ENCODE measurements at places on chromosomes 6 and 20.
A peak's percentile ranks its signal among the peaks of the same experiment; 100 is the strongest.

- no peak for DNase-seq
Measured at GRCh38 chr6:30508890-30509736, 19.8 kb downstream of the HLA-E start.

DNA sequence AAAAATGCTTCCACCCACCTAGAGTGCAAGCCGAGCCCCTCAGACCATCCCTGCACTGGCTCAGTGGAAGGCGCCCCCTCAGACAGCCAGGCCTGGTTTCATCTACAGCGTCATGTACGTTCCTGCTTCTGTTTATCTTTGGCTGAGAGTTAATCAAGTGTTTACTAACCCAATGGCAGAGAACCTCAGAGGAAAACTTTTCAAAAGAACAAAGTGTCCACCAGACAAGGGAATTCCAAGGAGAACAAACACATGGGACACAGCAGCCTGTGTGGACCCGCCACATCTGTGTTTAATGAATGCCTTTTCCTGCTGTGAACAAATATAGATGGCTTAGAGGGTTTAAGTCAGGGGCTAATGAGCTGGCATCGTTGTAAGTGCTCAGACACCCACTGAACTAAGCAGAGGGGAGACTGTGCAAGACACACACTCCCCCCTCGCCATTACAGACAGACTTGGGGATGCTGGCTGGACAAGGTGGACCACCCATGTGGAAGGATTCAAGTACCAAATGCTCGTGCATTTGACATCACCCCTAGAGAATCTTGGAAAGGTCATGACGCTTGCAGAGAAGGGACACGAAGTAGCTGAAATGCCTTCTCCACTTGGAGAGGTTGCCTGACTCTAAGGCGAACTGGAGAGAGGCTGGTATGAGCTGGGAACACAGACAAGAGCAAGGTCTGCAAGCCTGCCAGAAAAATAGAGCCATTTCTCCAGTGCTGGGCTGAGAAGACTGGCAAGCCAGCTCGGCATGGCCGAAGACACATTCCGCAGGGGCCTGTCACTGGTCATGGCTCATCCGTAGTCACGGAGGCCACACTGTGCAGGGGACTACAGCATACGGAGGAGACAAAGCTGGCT is 53.5 kb upstream of the NXT1 start:
- peak; percentile 9 for DNase-seq

- no peak for DNase-seq
Measured at GRCh38 chr6:164274493-164274892, 860.0 kb downstream of the QKI start.

DNA sequence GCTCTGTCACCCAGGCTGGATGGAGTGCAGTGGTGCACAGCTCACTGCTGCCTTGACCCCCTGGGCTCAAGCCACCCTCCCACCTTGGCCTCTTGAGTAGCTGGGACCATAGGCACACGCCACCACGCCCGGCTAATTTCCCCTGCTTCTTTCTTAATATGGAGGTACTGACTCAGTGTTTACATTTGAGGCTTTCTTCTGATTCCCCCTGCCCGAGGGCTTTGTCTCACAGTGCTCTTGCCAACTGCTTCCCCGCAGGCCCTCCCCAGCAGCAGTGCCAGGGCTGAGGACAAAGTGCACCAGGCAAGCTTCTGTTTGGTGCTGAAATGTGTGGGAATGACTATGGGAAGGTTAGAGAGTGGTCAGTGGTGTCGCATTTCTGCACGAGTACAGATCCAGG is 34.8 kb downstream of the NR2E1 start:
- no peak for DNase-seq

GRCh38 chr6:37354526-37355384 is 972 bp downstream of the RNF8 start:
- no peak for DNase-seq

- DNase-seq: no peak
Measured at GRCh38 chr6:146590492-146590891, 8.3 kb upstream of the ADGB start.

GRCh38 chr6:11961923-11962322 is 50.2 kb upstream of the HIVEP1 start:
- DNase-seq: no peak

DNA sequence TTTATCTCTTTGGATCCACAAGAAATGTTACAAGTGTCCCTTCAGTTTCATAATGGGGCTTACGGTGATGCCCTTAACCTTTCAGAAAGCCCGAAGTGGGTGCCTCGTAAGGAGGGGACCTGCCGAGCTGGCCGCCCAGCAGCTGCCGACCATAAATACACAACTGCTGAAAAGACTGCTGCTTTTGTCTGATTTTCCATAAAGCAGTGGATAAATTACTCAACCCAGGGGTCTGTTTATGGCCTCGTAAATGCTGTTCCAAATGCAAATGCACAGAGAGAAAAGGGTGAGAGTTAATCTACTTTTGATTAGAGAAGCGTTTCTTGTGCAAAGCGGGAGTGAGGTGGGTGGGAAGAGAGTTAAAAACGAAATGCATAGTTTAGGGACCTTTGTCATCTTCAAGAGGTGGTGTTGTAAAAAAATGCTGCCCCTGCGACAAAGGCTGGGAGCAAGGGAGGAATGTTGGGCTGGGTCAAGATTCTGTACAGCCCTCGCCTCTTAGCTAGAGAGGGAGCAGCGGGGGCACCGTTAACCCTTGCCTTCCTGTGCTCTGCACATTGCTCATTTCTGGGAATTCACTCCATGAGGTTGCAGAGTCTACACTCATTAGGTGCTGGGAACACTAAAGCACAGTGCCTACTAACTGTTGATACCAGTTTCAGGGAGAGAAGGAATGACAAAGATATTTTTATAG is 112.0 kb upstream of the MTHFD1L start:
- DNase-seq: no peak

DNA sequence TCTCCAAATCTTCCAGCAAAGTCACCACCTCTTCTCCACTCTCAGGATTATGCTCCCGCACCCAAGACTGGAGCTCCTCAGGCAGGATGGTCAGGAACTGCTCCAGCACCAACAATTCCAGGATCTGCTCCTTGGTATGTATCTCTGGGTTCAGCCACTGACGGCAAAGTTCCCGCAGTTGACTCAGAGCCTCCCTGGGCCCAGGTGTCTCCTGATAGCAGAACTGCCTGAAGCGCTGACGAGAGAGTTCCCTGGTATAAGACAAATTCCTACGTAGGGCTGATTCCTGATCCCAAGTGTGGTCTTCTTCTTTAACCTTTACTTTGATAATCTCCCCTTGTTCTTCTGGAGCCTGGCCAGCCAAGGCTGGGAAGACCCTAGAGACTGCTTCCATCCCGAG is 60.6 kb downstream of the GPX5 start:
- DNase-seq: no peak

Data from fibroblast of skin of left quadriceps (primary cell).